Left ventricle myocardium superior (tissue), 1 donor: ENCODE measurements at places on chromosomes 12 and 14. TPM values are rescaled to one million over a fixed set of nuclear protein-coding genes. Genes with fewer than 3 reads are reported as not detected.

TC2N gene
- 9.2 TPM for total RNA-seq

SNW1 gene
- total RNA-seq = 49.8 TPM

BDKRB2 gene
- 0.57 TPM for total RNA-seq

C12orf76 gene
- 5.7 TPM for total RNA-seq

SLC2A14 gene
- total RNA-seq = not detected

THTPA gene
- 20.2 TPM for total RNA-seq

CLEC6A gene
- total RNA-seq = not detected

TUNAR gene
- total RNA-seq = not detected

ADAMTS20 gene
- total RNA-seq = not detected

KRT73 gene
- not detected for total RNA-seq

TRIM9 gene
- 0.42 TPM for total RNA-seq

P2RX2 gene
- not detected for total RNA-seq

PLEKHD1 gene
- total RNA-seq = 0.37 TPM

PROX2 gene
- total RNA-seq = not detected

DNA sequence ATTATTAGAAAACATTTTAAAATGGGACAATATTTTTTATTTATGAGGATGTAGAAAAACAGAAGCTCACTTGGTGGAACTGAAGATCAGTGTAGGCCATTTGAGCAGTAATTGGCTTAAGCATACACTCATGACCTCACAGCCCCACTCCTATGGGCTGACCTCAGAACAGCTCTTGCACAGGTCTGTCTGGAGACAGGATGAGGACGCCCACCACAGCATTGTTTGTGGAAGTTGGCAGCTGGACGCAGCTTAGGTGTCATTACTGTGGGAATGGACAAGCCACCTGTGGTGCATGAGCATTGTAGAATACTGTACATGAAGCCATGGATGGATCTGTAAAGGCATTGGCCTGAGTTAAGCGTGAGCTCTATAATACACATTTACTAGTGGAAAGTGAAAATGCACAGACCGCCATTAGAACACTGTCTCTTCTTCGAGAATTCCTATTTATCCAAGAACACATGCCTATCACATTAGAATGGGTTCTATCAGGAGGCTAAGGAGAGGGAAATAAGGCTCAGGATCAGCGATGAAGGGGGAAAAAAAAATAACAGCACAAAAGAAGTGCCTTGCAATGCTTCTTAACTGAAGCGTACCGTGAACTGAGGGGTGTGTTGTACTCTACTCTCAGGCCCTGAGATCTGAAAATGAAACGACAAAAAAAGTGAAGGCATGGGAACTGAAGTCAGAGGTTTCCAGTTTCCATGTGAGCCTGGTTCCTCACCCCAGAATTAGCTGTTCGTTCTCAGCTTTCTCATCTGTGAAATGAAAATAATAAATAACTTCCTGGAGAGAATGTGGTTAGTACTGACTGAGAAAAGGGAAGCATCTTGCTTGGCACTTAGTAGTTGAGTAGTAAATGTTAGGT, 33.6 kb downstream of the KCNA1 start:
- DNase-seq = no peak

DNA sequence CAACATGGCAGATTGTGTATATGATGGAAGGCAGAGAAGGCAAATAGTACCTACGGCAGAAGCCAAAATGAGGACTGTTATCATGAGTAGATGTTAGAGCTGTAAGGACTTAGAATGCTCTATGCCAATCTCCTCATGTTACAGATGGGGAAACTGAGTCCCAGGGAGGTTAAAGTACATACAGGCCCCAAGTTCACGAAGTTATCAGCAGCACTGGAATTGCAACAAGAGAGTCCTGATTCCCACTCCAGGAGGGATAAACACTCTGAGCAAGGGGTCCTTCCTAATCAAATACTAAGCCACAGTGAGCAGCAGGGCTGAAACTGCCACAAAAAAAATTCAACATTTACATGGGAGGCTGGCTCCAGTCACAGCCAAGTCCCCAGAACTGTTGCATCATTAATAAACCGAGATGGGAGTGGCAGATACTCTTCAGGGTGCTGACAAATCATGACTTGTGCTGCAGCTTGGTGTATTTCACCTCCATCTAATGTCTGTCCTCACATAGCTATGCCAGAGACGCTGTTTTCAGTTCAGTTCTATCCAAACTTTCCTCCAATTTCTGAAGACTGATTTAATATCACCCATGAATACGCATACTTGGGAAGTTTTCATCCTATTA, 24.2 kb downstream of the NUAK1 start:
- no peak for DNase-seq

DNA sequence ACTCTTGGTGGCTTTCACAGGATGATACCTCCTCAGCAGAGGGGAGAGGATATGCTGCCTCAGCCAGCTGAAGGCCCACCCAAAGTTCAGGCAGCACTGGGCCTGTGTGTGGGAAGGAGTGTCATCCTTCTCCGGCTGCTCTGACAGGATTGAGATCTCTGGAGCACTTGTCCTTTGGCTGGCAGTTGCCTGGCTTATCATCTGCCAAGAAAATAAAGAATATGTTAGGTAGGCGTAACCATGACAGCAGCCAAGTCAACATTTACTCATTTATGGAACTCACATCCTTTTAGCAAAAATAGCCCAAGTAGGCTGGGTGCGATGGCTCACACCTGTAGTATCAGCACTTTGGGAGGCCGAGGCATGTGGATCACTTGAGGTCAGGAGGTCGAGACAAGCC, 68.5 kb downstream of the PPFIBP1 start:
- peak; percentile 50 for DNase-seq

DNA sequence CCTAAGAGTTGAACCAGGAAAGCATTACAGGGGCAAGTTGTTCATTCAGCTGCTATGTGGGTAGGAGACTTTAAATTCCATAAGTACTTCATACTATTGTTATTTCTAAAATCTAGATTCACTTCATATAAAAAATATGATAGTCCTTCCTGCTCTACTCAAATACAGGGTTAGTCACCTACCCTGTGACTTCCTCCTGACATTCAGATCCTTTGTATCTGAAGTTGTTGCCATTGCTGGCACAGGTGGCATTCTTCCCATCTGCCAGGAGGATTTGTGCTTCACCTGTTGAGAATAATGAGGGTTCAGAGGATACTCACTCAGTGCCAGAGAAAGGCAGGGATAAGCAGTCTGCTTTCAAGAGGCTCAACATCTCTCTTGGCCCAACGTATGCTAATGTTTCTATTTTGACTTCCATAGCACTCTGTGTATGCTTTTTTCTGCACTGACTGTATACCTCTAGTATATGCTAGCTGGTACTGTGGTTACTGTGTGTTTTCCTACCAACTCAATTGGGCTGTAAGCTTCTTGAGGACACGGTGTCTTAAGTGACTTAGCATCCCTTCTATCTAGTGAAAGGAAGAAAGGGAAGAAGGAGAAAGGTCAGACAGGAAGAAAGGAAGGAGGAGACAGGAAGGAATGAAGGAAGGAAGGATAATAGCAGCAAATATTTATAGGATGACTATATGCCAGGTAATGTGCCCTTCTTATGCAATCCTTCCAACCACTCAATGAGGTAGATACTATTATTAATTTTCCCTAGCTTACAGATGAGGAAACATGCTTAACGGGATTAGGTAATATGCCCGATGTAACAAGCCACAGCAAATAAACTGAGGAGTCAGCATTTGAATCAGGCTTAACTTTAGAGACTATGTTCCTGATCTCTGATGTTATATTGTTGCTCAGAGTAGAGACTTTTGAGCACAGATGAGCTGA, 38.5 kb upstream of the FGF6 start:
- DNase-seq = no peak

DNA sequence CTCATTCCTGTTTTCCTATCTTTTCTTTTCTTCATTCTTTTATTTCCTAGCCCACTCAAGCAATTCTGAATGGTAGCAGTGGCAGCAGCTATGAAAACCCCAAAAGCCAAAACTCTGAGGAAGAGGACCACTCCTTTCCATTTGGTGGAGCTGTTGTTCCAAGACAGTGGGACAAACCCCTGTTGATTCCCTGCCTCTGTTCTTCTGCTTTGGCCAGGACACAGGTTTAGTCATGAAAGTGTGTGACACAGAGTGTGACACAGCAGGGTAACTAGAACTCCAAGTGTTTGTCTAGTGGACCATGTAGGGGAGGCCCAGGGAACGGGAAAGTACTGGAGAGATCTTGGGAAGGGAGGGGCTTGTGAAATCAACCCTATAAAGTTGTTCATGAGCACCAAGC, 71.1 kb downstream of the PTCSC3 start:
- no peak for DNase-seq

- no peak for DNase-seq
These were observed 2.5 kb downstream of the ARHGAP9 start for GRCh38 chr12:57476993-57477709.

- DNase-seq = no peak
These were observed 5.8 kb upstream of the C1RL start for GRCh38 chr12:7114851-7115250.

DNA sequence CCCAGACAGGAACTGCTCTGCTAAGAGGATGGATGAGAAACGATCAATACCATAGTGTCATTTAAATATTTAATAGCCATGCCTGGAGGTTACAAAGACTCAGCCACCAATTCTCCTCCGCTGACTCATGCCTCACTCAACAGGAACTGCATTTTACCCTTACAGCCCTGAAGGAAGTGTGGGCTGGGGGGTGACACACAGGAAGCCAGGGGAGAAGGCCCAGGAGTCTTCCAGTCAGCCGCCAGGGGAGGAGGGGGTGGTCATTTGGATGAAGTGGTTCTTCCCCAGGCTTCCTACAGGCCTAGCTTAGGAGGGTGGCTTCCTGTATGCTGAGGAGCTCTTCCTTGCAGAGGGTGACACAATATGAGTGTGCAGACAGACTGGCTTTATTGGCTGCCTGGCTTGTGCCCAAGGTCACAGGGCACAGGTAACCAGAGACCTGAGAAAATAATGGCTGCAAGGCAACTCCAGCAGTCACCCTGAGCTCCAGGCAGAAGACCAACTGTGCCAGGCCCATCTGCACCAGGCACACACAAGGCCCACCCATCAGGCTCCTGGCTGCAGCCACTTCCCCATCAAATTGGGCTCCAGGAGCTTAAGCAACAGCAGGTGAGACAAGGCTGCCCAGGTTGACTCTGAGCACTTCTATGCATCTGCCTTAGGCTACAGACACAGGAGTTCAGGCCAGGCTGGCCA, 30.6 kb upstream of the RPLP0 start:
- DNase-seq = peak; percentile 44

DNA sequence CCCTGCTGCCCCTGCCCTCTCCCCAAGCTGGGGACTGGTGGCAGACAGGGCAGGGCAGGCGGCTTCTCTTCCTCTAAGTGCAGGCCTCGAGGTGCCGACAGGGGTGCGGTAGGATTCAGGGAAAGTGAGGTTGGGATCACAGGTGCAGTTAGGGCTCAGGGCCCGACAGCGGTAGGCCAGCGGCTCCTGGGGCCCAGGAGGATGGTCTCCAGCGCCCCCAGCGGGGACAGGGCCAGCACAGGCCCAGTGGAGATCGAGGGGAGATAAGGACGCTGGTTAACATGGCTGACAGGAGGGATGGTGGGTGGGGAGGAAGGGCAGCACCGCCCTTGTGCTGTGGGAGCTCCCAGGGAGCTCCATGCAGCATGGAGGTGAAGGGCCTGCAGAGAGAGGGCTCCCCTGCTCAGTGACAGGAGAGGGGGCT, 935 bp upstream of the CRIP1 start:
- DNase-seq = peak; percentile 61

DNA sequence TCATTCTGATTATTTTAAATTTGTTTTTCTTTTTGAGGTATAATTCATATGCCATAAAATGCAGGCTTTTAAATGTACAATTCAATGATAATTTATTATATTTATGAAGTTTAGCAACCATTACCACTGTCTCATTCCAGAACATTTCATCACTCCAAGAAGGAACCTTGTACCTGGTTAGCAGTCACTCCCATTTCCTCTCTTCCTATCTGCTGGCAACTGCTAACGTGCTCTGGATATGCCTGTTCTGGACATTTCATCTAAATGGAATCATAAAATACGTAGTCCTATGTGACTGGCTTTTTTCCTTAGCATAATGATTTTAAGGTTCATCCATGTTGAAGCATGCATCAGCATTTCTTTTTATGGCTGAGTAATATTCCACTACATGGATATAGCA, 15.5 kb downstream of the CPSF6 start:
- no peak for DNase-seq

- no peak for DNase-seq
These were observed 9.4 kb downstream of the CLBA1 start for GRCh38 chr14:104994978-104995377.

- DNase-seq = no peak
These were observed 165.7 kb downstream of the SRGAP1 start for GRCh38 chr12:64010069-64010686.

DNA sequence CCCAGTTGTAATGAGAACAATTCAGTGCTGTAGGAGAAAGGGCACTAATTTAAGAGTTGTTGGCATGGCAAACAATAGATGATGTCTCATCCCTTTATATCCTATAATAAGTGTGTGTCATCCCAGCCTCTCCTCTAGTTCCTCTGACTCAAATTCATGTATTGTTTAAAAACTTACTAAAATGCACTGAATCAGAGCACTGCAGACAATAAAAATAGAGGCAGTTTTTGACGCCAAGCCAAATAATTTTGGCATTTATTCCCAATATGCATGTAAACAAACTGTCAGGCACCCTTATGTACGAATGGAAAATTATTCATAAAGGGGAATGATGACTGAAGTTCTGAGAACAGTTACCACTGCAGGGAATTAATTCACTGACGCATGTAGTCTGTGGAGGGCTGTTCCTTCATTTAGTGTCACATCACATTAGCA, 57.9 kb upstream of the TMX1 start:
- DNase-seq = no peak

DNA sequence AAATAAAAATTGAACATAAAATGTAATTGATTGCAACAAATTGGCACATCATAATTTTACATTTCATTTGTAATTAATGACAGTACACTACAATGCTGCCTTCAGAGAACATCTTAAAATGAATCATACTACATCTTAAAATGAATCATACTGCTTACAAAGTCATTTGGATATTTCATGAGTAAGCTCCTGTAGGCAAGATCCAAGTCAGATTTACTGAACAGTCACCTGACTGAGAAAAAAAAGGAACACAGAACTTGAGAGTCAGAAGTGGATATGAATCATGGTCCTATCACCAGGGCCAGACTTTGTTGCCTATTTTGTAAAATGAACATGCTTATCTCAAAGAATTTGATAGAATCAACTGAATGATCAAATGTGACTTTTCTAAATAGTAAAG, 32.7 kb upstream of the FBLN5 start:
- no peak for DNase-seq

- DNase-seq = no peak
These were observed 48.2 kb downstream of the SPPL3 start for GRCh38 chr12:120855823-120856588.

DNA sequence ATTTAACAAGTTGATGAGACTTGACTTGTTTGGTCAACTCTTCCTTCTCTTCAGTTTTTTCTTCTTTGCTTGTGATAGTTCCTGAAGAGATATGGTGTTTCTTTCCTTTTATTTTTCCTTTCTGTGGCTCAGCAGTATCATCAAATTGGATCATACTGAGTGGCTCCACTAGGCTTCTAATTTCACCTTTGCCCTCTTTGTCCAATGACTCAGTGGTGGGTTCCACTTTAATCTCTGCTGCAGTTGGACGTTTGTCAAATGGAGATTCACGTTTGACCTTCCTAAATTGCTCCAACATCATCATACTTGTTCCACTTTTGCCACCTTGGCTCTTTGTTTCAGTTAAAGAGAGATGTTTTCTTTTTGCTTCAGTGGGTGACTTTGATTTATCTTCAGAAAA, 41.5 kb downstream of the FAM186A start:
- DNase-seq = no peak

GRCh38 chr12:80485222-80485987, 41.4 kb downstream of the PTPRQ start:
- no peak for DNase-seq
